ENCODE measurements at places on chromosomes 16 and 17.

- DNase-seq: no peak
Observed at GRCh38 chr16:65704866-65705265, 583.0 kb upstream of the CDH11 start.

DNA sequence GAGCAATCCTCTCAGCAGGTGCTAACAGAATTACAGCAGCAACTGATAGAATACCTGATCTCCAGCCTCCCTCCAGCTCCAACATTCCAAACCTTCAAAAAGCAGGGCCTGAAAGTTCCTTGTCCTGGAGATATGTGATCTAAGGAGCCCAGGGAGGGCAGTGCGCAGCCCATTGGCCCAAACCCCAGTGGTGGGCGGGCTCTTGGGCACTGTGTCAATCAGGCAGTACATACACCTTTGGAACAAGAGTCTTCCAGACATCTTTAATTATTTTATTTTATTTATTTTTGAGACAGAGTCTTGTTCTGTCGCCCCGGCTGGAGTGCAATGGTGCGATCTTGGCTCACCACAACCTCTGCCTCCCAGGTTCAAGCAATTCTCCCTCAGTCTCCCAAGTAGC lies 24.2 kb downstream of the SLC12A3 start:
- DNase-seq: no peak

- DNase-seq: no peak
Observed at GRCh38 chr17:77800816-77801215, 157.7 kb upstream of the TNRC6C start.

DNA sequence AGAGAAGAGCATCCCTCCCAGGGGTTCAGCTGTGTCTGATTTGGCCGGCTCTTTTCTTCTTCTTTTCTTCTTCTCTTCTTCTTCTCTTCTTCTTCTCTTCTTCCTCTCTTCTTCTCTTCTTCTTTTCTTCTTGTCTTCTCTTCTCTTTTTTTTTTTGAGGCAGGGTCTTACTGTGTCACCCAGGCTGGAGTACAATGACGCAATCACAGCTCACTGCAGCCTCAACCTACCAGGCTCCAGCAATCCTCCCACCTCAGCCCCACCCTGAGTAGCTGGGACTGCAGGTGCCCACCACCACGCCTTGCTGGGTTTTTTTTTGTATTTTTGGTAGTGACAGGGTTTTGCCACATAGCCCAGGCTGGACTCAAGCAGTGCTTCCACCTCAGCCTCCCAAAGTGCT lies 266.0 kb downstream of the SNX29 start:
- no peak for DNase-seq

DNA sequence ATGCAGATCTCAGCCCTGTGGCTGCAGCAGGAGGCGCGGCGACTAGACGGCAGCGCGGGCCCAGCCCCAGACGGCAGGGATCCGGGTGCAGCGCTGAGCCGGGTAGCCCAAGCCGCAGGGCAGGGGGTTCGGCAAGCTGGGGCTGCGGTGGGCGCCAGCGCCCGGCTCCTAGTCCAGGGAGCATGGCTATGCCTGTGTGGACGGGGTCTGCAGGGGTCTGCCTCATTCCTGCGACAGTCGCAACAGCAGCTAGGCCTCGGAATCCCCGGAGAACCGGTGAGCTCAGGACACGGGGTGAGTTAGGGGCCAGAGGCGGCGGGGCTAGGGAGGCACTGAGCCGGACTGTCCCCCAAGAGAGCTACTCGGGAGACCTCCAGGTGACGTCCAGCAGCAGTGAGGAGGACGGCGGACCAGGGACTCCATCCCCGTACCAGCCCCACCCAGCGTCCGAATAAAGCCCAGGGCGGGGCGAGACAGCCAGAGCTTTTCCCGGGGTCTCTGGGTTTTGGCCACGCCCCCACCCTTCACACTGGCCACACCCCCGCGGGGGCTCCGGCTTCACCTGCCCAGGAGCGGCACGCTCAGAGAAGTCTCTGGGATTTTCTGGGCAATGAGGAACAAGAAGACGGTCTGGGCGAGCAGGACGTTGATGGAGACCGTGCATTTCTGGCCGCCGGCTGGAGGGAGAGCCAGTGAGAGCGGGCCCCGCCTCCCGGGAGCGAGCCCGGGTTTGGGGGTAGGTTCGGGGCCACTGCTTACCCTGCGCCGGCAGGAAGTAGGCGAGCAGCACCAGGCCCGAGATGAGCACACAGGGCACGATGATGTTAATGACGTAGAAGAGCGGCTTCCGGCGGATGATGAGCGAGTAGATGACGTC lies 1.1 kb downstream of the C17orf107 start:
- DNase-seq: no peak

GRCh38 chr17:56679777-56680422 lies 86.4 kb downstream of the NOG start:
- no peak for DNase-seq

DNA sequence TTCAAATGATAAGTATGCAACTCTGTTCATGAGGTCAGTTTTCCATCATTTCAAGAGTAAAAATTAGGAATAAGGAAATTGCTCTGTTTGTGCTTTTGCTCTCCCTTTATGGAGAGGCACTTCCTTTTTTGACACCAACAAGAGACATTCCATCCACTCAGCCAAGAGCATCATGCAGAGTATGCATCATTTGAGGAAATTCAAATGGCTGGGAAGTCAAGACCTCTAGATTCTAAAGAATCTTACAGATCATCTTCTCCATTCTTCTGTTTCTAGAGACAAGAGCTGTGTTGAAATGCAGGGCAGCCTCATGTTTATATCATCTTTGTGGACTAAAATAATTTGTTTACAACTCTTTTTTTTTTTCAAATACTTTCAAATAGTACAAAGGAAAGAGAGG lies 669.4 kb downstream of the CDH11 start:
- DNase-seq: no peak

- no peak for DNase-seq
Observed at GRCh38 chr17:74466828-74467184, 372 bp downstream of the CD300A start.

DNA sequence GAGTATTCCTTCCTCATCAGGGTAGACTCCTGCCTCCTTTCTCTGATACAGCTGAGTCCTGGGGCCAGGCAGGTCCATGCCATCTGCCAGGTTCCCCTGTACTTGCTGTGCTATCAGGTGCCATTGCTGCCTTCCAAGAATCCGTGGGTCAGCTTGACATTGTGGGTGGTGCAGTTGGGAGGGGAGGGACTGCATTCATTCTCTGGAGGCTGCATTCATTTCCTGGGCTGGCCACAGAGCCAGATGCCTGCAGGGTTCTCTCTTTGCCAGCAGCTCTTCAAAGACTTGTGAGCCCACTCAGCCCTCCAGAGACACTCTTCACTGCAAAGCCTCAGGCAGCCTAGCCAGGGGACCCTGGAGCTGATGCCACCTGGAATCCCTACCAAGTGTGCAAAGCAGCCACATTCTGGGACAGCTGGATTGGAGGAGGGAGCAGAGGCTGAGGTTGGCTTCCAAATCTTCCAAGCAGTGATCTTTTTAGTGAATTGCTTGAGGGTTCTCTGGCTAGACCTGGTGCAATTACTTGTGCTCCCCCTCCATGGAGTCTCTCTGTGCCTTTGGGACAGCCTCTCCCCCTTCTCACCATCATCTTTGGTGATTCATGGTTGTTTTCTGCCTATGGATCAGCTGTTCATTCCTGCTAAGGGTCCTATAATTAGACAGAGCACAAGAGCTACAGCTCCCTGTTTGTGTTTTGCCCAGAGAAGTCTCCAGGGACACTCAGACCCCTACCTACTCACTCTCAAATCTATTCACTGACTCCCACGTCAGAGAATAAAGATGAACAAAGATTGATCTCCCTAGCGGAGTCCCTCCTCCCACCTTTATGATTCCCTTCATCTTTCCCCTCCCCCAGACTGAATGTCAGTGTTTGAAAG lies 20.9 kb downstream of the ANKFN1 start:
- DNase-seq: no peak

DNA sequence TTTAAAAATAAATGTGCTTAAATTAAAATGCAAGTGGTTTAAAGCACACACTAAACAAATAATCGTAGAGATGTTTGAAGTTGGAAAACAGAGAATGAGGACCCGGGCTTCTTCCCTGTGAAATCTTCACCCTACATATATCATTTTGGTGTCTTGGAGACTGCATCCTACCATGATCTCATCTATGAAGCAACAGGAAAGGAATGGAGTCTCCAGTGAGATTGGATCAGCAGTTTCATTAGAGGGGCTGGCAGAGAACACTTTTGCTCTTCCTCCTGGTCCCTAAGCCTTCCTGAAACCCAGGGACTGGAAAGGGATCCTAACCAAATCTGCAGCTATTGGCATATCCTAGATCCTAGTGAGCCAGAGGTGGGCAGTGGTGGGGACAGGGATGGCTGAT lies 85.0 kb downstream of the GRIN2A start:
- DNase-seq: no peak

DNA sequence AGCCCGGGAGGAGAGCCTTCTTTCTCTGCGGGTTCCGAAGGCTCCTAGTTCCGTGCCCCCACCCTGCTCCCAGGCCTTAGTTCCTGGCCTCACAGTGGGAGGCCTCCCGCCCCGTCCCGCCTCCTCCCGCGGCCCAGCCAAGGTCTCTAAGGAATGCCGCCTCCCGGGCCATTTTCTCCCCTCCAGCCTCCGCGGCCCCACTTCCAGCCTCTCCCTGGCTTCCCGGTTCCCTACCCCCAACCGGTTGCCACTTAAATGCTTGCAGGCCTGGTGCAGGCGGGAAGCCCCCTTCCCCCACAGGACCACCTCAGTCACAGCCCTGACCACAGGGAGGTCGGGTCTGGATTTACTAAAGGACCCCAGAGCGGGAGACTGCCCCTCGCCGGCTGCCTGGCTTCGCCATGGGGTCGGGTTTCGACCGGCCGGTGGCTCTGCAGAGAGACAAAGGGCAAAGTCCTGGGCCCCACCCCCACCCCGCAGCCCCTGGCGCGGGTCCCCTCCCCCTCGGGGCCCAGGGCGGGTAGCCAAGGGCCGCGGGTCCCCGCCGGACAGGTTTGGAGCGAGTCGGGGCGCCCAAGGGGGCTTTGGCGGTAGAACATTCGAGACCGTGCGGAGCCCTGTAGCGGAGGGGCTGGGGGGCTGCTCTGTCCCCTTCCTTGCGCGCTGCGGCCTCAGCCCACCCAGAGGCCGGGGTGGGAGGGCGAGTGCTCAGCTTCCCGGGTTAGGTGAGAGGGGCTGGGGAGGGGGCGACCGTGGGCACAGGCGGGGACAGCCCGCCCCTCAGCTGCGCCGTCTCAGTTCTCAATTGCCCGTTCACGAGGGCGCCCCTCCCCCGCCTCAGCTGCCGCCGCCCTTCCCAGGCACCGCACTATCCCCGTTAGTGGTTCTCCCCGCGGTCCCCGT lies 16.4 kb downstream of the IGF2BP1 start:
- DNase-seq: no peak

- DNase-seq: no peak
Observed at GRCh38 chr16:2773188-2773968, 3.7 kb downstream of the ELOB start.

Data from HFF-Myc (cell line).